ENCODE measurements at places on chromosomes 1 and 21.

GRCh38 chr1:220113136-220113695 lies 19.3 kb downstream of the IARS2 start:
- DNase-seq: peak; percentile 35

DNA sequence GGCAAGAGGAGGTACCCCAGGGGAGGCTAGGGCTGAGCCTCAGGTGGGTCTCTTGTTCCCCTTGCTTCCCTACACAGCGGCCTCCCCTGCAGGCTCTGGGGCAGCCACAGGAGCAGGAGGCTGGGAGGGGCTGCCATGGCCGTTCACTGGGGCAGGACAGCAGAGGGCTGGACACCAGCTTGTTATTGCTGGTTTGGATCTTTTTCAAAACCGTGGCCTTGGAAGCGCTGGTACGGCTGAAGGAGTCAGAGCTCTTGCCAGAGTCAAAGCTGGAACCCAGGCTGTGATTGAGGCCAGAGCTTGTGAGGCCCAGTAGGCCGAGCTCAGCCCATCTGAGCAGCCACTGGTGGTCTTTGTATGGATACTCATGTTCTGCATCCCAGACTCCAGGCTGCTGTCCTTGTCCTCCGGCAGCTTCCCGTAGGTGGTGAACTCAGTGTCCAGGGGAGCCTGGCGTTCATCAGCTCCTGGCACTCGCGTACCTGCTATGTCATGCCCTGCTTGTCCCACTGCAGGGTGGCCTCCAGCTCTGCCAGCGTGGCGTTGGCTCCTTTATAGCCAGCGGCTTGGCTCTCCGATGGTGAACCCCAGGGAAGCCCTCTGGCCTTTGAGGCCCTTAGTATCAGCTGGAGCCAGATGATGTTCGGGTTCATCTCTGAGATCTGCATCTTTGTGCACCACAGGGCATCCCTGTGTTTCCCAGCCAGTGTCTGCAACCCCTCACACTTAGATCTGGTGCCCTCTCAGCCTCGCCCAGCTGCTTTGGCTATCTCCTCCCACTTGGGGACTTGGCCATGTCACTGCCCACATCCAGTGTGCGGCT lies 40.3 kb upstream of the THEM4 start:
- no peak for DNase-seq

- DNase-seq: no peak
These were observed 101.1 kb upstream of the JUN start for GRCh38 chr1:58884706-58885661.

DNA sequence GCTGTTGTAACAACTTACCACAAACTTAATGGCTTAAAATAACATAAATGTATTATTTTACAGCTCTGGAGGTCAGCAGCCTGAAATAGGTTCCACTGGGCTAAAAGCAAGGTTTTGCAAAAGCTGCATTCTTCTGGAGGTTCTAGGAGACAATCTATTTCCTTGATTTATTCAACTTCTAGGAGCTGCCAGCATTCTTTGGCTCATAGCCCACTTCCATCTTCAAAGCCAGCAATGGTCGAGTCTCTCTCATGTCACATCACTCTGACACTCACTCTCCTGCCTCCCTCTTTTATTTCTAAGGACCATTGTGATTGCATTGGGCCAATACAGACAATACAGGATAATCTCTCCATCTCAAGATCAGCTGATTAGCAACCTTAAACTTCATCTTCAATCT lies 15.1 kb upstream of the FOXJ3 start:
- no peak for DNase-seq

GRCh38 chr1:169680377-169681019 lies 30.9 kb downstream of the SELL start:
- DNase-seq: no peak

GRCh38 chr1:99641558-99641957 lies 4.4 kb upstream of the PALMD start:
- no peak for DNase-seq

- DNase-seq: no peak
These were observed 9.9 kb upstream of the HLCS start for GRCh38 chr21:36976228-36976861.

- DNase-seq: no peak
These were observed 16.7 kb upstream of the SERBP1 start for GRCh38 chr1:67446893-67447292.

DNA sequence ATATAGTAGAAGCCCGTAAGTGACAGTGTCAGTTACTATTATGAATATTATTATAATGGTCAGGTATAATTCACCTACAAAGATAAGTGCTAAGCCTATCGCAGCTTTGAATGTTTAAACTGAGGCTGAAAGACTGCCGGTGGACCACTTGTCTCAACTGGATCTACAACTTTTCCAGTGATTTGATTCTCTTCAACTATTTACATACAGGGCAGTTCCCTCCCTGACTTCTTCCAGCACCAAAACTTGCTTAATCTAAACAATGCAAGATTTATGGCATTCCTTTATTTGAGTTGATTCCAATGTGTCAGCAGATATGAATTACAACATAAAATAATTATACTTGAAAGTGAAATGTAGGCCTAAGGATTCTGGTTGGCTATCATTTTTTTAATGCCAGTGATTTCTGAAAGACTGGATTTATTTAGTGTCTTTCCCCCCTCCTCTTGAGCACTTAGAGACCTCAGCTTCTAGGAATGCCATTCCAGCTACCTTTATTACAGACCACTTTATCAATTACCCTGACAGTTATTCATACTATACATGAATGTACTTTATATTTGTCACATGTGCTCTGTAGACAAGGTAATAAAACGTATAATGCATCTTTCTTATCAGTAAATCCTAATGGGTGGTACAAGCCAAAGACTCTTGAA lies 153.3 kb upstream of the C8B start:
- DNase-seq: no peak

DNA sequence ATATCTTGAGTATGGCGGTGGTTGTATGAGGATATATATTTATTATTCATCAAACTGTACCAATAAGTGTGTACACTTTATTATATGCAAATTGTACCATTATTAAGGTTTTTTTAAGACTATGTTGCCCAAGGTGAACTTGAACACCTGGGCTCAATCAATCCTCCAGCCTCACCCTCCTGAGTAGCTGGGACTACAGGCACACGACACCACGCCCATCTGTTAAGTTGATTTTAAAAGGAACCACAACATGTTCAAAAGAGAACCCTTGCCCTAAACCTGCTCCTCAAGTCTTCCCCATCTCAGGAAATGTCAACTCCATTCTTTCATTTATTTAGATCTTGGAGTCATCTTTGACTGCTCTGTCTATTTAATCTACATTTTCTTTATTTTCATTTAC lies 24.3 kb upstream of the FBXO28 start:
- no peak for DNase-seq

DNA sequence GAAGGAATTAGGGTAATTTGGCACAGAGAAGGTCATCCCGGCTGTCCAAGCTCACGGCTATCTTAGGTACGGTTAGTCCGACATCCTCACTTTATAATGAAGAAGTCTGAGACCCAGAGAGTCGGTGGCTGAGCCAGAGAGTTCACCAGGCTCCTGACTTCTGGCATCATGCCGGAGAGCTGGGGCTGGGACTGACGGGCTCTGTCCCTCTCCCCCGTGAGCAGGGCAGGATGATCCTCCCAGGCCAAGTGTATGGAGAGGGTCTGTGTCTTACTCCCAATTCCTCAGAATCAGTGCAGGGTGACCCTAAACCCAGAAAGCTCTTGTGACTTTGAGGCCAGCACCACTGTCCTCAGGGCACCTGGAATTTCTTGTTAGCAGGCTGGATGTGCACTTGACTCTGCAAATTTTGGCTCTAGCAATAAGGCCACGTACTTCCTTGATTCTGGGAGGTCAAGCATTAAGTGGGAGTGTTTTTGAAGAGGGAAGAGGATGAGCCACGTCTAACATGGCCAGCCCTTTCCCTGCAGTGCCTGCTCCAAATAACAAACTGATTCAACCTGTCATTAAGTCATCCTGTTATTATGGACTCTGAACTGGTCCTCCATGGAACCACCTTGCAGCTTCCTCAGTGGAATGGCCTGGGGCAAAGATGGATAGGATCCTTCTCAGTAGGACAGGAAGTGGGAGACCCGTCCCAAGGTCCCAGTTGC lies 20.8 kb upstream of the BTG2 start:
- no peak for DNase-seq

GRCh38 chr1:167912294-167912693 lies 1.6 kb downstream of the ADCY10 start:
- DNase-seq: no peak

DNA sequence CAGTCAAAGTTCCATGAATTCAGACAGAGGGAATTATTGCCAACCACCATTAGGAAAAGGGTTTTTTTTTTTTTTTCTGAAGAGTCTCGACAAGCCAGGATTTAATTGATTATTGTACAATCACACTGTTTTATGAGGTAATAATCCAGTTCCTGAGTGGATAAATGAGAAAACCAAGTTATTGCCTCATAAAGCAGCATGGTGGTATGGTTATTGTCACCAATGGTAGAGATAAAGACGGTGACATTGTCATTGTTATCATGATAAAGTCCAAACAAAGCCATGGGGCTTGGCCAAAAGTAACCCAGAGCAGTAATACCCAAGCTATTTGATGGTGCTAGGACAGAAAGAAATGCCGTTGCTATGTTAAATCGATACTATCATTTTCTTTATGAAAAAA lies 232.8 kb downstream of the USH2A start:
- DNase-seq: no peak

DNA sequence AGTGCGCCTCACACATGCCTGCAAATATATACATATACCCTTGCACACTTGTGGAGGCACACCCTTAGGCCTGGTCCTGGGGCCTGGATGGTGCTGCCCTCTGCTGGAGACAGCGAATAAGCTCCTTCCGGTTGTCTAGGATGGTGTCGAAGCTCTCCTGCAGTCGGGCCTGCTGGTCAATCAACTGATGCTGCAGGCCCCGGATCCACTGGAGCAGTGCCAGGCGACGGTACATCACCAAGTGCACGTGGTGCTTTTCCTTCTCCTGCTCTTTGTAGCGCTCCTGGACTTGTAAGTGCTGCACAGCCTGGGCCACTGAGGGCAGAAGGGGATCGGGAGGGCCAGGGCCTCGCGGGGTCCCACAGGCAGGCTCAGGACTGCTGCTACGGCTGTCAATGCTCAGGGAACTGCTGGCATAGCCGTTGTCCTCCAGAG lies 3.1 kb downstream of the C1orf216 start:
- peak; percentile 88 for DNase-seq

DNA sequence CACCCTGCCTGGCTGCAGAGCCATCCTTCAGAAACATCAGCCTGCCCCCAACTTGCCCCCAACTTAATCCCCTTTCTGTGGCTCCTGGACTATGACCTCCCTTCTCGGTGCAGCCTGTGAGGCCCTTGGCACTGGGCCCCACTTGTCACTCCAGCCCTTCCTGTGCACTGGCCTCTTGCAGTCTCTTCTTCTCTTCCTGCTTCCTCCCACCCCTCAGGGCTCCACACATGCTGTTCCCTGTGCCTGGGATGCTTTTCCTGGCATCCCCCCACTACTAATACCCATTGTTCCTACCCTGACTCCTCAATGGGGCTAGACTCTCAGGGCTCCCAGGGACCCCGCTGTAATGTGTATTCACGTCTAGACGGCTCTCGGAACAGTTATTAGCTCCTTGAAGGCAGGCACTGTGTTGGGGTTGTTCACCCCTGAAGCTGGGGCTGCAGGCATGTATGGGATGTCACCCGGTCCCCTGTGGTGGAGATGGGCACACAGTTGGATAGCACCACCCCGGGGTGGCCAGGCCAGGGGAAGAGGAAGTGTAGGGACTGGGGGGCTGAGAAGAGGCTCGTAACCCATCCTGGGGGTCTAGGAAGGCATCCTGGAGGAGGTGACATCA lies 4.5 kb downstream of the LDLRAD1 start:
- no peak for DNase-seq

GRCh38 chr1:74731399-74732052 lies 1.3 kb downstream of the CRYZ start:
- peak; percentile 19 for DNase-seq

GRCh38 chr1:181423301-181423918 lies 59.9 kb upstream of the CACNA1E start:
- peak; percentile 56 for DNase-seq

DNA sequence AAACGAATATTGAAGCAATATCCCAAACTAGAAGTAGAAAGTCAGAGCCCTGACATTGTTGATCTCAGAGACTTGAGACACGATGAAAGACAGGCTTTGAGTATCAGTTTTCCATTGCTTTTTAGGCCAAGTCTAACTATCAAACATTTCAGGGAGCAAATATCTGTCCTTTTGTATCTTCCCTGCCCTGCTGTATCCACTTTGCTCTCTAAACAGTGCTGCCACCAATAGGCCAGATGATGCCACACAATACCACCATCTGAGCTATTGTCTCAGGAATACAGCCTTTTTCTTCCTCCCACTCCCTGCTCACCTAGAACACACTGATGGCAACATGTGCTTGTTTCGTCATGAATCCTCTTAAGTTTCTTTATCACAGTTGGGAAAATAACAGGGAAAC lies 62.6 kb upstream of the SPAG17 start:
- peak; percentile 24 for DNase-seq

- DNase-seq: no peak
These were observed 49.0 kb upstream of the MRPS6 start for GRCh38 chr21:34024374-34024693.

DNA sequence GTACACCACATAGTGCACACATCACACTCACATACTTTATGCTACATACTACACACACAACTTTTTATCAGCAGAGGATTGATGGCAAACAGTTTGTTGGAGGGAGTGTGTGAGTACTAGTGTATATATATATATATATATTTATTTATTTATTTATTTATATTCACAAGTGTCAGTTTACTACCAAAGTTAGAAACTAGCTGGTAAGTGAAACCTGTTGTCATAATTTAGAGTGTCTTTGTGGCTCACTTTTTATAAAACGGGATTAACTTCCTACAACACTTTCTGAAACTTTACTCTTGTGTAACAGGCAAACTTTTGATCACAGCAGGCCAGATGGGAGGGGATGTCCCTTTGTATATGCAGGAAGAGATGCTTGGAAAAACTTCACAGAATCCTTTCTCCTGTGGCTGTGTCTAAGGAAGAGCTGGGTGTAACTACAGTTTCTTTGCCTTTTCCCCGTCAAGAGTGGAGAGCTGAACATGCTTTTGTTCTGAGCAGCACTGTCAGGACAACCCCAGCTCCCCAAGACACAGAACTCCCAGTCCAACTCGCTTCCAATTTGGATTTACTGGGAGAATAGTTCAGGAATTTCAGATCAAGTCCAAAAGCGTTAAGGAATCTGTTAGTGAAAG lies 1.9 kb upstream of the SAMD13 start:
- DNase-seq: no peak

GRCh38 chr1:203629507-203630082 lies 3.0 kb downstream of the ATP2B4 start:
- peak; percentile 80 for DNase-seq

GRCh38 chr1:208245185-208245705 lies 1.1 kb upstream of the PLXNA2 start:
- peak; percentile 87 for DNase-seq
